AG09319 (cell line): ENCODE measurements at places on chromosomes 11 and 22.

DNA sequence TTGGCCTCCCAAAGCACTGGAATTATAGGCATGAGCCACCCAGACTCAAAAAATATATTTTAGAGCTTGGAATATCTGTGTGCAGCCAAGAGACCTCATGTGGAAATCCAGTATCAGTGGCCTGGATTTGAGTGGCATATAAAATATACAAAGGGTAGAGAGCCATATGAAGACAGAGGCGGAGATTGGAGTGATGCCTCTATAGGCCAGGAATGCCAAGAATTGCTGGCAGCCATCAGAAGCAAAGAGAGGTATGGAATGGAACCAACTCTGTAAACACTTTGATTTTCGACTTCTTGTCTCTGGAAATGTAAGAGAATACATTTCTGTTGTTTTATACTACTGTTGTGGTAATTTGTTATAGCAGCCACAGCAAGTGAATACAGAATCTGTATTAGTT is 123.0 kb downstream of the PLEKHA7 start:
- no peak for DNase-seq

GRCh38 chr11:83191986-83192385 is 1.5 kb upstream of the ANKRD42 start:
- DNase-seq, result no peak

GRCh38 chr11:127639916-127640315 is 639.3 kb upstream of the KIRREL3 start:
- no peak for DNase-seq

DNA sequence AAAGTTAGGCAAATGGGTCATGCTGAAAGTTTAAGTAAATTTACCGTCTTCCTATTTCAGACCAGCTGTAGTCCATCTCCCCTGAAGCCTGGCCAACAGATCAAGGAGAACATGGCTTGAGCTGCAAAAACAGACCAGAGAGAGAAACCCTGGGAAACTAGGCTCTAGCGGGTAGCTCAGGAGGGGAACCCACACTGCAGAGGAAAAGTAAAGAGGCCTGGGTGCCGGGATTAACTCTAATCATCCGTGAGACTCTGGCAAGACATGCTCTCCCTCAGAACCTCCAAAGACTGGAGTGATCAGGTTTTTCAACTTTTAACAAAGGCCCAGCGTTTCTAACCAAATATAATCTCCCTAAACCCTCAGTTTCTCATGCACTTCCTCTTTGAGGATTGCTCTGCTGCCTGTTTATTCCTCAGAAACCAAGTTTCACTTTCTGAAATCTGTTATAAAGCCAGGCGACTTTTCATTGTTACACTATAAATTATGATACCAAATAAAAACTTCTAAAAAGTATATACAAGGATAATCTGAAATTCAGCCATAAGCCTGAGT is 67.5 kb downstream of the GAB2 start:
- no peak for DNase-seq

DNA sequence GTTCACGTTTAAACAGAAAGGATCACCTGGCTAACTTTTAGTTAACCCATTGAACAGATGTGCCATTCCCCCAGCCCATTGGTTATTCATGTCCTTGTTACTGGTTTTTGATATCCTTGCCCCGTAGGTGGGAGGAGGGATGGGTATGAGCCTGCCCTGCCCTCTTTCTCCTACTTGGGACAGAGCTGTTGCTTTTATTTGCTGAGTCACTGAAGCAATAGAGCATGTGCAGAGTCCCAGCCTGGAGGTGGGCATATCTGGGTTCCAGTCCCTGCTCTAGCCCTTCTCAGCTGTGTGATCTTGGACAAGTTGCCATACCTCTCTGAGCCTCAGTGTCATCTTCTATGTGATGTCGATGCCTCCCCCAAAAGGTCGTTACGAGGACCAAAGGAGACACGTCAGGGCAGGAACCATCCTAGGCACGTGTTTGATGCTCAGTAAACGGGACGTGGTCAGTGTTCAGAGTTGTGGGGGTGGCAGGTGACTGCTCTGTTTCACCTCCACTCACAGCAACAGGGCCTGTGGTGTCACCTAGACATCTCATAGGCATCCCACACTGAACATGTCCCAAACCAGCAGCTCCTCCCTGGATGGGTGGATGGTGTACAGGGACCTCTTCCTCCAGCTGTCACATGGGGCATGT is 61.0 kb downstream of the BMAL1 start:
- DNase-seq, result peak; percentile 34

DNA sequence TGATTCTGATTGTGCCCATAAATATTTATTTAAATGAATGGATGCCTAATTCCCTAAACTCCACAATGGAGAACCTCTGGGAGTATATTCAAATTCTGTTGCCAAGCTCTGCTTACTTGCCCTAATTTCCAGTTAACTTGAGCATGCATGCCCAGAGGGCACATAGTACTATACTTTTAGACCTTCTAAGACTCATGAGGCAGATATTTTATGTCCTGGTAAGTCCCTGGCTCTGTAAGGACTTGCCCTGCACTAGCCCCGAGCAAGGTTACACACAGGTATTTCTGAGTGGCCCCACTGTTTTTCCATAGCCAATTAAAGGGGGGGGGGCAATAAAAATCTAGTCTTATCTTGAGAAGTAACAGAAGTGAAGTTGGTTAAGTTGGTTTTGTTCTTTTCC is 21.1 kb upstream of the CAPRIN1 start:
- no peak for DNase-seq
